NCI-H69 (cell line): ENCODE measurements at places on chromosomes 4 and X.

- DNase-seq, result peak; percentile 41
Observed at GRCh38 chr4:174318829-174319764, 35.4 kb downstream of the CEP44 start.

GRCh38 chrX:23554304-23554703 lies 113.0 kb upstream of the PRDX4 start:
- peak; percentile 64 for DNase-seq

DNA sequence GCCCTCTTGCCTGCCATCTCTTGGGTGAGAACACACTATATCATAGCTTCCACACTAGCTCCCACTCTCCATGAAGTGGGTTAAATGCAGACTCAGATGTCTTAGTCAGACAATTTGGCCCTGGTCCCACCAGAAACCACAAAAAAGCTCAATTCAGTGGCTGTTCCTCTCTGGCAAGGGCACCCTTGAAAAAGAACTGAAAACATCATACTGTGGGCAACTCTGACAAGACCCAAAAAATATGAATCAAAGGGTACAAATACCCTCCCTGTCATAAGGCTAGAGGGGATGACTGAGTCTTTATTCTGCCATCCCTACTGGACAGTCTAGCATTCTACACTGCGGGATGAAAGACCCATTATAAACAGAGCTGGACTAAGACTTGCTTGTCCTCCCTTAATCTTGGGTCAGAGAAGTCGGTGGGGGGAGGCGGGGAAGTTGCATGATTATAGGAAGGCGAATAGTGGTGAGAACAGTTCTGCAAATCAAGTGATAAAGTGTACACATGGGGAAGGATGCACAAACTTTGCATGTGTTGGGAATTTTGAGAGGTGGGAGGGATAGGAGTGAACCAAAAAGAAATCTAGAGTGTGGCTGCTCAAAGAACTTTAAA lies 172.1 kb downstream of the OPHN1 start:
- no peak for DNase-seq

GRCh38 chr4:106753426-106753825 lies 282.7 kb downstream of the DKK2 start:
- no peak for DNase-seq

- peak; percentile 42 for DNase-seq
Observed at GRCh38 chr4:93475730-93476129, 352.8 kb upstream of the ATOH1 start.
